Fibroblast of the aortic adventitia (primary cell): ENCODE measurements at places on chromosomes 2 and 18. TPM values are rescaled to one million over a fixed set of nuclear protein-coding genes. Genes with fewer than 3 reads are reported as not detected.

Gene PIEZO2
- 1.6 and 40.2 TPM in 2 replicates for total RNA-seq

Gene TACR1
- total RNA-seq: 0.09 TPM in 1 of 2 replicates, not detected in the other

Gene REG1B
- total RNA-seq: not detected in 2 replicates

Gene DAW1
- 1.3 TPM in 1 of 2 replicates, not detected in the other for total RNA-seq

Gene TMEM163
- not detected in 2 replicates for total RNA-seq

Gene B4GALT6
- 1.9 and 6.3 TPM in 2 replicates for total RNA-seq

Gene PAX3
- not detected in 2 replicates for total RNA-seq
